ENCODE measurements at places on chromosomes 2 and 18.

- no peak for DNase-seq
Observed at GRCh38 chr2:35783723-35784122, 571.9 kb upstream of the CRIM1 start.

DNA sequence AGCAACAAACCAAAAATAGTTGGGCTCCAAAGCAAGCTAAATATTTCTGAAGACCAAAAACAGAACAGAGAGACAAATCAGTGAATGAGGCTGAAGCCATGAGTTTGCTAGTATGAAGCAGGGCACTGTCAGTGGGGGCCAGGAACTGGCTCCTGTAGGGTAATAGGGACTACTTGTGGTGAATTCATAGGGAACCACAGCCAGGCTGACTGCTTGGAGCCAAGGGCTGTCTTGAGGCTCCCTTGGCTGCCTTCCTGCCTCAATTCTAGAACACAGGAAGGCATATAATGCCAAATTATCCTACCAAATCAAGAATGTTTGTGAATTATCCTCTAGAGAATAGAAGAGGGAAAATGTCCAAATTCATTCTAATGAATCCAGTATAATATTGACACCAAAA, 406.0 kb downstream of the CCDC85A start:
- no peak for DNase-seq

DNA sequence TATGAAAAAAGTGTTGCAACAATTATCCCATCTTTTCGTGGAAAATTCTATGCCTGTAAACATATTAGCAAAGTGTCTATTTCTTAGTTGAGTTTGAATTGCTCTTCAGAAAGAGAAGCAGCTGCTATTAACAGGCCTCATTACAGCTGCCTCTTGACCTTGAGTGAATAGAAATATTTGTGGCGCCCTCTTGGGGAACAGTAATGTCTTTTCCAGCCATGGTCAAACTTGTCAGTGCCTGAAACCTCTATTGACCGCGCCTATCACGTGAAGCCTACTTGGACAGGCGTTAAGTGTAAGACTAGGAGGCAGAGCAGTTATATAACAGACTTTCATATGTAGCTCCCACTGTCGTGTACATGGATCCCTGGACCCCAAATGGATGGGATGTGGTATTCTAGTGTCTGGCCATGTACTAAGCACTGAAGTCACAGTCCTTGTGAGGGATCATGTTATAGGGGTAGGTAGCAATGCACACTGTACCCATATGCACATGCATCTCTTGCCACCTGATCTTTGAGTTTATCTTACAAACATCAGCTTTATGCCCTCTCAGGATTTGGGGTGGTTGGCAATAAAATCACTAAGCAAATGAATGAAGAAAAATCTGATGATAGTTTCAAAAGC, 245.0 kb downstream of the PTGR3 start:
- DNase-seq: peak; percentile 21

GRCh38 chr2:38533180-38533579, 69.5 kb downstream of the HNRNPLL start:
- DNase-seq: no peak

GRCh38 chr2:127039387-127040031, 67.4 kb downstream of the BIN1 start:
- DNase-seq: no peak

DNA sequence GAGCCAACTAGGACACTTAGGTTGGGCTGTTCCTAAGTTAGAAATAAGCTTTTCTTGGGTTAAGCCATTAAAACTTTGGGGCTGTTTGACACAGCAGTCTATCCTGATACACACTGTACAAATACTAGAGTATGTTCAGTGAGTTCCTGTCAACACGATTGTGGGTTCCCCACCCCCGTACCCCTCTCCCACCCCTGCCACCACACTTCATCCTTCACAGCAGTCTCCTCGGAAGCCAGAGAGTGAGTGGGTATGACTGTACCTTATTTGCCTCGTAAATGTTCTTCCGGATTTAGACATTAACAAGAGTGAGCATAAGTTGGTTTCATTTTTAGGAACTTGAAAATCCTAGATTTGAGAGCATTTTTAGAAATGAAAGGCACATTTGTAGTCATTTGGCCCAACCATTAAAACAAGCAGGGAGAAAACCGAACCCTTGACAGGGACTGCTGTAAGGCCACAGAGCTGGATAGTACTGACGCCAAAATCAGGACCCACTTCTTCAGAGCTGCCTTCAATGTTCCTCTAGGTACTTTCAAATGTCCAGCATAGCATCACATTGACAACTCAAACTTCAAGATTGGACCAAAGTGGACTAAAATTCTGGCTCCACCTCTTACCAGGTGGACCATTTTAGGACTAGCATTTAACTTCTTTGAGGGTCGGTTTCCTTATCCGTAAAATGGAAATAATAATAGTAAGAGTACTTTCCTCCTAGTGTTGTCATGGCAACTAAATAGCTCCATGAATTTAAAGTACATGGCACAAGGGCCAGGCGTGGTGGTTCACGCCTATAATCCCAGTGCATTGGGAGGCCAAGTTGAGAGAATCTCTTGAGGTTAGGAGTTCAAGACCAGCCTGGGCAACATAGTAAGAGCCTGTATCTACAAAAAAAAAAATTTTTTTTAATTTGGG, 166.3 kb upstream of the SERTAD2 start:
- peak; percentile 70 for DNase-seq

- no peak for DNase-seq
Observed at GRCh38 chr2:2798337-2798736, 467.3 kb upstream of the MYT1L start.

DNA sequence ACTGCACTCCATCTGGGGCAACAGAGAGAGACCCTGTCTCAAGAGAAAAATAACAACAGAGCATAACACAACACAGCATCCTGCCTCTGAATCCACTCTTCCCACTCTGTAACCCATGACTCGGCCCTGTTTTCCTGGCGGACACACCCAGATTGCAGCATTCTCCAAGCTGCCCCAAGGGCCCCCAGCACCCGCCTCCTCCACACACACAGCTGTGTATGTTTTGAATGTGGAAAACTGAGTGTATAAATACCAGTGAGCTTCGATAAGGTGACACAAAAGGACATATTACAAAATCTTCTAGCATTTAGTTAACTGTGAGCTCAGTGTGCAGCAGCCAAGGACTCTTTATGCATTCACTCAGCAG, 13.0 kb downstream of the IMPA2 start:
- no peak for DNase-seq

GRCh38 chr2:231710799-231711676, 2.7 kb downstream of the PTMA start:
- peak; percentile 4 for DNase-seq

- no peak for DNase-seq
Observed at GRCh38 chr2:136151021-136151971, 33.3 kb upstream of the CXCR4 start.

DNA sequence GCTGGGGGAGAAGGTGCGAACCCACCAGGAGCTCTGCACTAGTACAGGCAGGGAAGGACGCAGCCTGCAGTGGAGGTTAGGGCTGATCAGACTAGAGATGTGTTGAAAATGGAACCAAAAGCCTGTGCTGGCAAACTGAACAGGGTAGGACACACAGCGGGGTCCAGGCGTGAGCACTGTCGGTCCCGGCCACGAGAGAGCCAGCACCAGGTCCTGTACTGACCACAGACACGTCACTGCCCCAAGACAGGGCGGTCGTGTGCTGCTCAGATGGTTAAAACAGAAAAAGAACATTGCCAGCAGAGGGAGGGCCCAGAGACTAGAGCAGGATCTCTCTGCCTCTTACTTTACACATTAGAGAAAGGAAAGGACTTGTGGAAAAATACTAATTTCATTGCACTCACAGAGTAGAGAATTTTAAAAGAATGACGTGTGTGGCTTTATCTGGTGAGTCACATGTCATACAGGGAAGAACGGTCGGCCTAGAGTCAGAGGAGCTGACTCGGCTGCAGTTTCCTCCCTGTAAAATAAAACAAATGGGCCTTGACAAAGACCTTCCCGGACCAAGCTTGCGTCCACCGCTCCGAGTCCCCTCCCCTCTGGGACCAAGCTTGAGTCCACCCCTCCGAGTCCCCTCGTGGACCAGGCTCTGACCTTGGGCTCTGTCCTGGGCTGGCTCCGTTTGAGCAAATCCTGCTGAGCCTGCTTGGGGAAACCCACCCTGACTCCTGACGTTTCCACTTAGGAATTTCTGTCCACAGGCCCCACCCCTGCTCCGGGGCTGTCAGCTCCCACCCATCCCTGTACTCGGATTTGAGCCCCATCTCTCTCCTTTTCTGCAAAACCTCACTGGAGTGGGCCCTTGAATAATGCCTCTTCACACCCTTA, 16.7 kb upstream of the ADI1 start:
- DNase-seq: no peak

DNA sequence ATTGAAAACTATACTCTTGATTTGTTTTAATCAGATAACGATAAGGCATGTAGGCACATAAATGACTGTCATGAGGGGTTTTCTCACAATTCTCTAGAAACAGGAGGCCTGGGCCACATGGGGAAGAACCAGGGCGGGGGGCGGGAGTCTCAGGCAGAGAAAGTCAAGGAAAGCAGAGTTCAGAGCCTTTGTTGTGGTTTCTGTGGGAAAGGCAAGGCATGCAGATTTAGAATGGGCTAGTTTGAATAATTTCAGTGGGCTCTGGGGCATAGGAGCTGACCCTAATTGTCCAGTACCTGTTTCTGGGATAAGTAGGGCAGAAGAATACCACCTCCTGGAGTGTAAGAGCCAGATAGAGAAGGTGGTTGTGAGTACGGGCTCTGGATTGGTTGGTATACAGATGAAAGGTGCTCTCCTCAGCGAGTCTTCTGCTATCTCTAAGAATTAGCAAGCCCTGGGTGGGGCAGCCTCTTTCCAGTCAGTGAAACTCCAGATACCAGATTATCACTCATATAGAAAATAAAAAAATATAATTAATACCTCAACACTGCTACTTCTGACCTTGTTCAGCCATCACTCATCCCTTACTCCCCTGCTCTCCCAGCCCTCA, 41.5 kb upstream of the CYRIA start:
- no peak for DNase-seq

- no peak for DNase-seq
Observed at GRCh38 chr18:2147476-2148230, 423.7 kb downstream of the METTL4 start.

DNA sequence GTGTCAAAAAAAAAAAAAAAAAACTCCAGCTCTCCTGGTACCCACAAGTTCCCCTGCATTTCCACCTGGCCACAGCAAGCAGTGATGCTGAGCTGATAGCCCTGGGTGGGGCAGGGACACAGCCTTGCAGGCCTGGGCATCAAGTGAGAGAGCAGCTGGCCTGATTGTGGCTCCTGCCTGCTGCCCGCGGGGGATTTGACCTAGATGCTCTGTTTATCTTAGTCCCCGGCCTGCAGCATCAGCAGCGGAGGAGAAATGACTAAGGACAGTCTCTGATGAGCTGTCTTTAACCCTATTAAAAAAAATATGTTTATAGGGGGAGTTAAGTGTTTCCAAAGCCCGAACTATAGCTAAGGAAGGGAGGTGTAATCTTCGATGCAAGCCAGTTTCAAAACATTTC, 102.6 kb downstream of the MTCL1 start:
- DNase-seq: no peak
